Esophagus muscularis mucosa (tissue), 4 donors: ENCODE measurements at places on chromosomes 7 and 10. TPM values are rescaled to one million over a fixed set of nuclear protein-coding genes. Genes with fewer than 3 reads are reported as not detected.

DNA sequence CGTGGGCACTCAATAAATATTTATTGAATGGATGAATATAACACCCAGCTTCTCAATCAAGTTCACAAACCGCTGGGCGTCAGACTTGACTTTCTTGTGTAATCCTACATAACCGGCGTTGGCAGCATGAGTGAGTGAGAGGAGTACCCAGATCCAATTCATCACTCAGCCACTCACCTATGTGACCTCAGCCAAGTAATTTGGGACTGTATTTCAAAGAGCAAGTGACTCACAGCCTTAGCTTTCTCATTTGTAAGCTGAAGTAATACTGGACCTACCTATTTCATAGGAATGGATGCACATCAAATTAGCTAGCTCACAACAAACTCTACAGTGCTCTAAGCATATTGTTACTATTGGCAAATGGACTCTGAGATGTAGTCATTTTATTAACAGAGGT, 53.8 kb upstream of the FAM204A start:
- no peak for DNase-seq

The ARHGEF5 gene
- total RNA-seq: 4.6 TPM

The SDHAF3 gene
- 4.0 TPM for total RNA-seq

- DNase-seq: no peak
Observed at GRCh38 chr10:34794835-34795234, 20.3 kb downstream of the PARD3 start.

The CALCR gene
- not detected for total RNA-seq

- DNase-seq: no peak
Observed at GRCh38 chr10:125555743-125556142, 127.2 kb downstream of the TEX36 start.

GRCh38 chr7:37255327-37255944, 193.2 kb downstream of the ELMO1 start:
- DNase-seq: no peak

GRCh38 chr7:136953386-136953785, 84.9 kb downstream of the CHRM2 start:
- DNase-seq: no peak

DNA sequence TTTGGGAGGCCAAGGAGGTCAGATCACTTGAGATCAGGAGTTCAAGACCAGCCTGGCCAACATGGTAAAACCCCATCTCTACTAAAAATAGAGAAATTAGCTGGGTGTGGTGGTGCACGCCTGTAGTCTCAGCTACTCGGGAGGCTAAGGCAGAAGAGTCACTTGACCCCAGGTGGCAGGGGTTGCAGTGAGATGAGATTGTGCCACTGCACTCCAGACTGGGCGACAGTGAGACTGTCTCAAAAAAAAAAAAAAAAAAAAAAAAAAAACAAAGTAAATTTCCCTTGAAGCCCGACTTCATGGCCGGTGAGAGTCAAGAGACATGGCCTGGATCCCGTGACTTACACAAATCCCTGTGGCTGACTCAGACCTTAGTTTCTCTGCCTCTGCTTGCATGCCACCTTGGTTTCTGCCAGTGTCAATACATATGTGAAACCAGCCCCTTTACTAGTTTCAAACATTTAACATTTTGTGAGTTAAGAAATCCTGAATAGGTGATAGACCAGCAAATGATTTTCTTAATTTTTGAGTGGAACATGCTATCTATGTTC, 62.8 kb downstream of the ZEB1 start:
- DNase-seq: no peak
